ENCODE measurements at places on chromosomes 6 and 20.

DNA sequence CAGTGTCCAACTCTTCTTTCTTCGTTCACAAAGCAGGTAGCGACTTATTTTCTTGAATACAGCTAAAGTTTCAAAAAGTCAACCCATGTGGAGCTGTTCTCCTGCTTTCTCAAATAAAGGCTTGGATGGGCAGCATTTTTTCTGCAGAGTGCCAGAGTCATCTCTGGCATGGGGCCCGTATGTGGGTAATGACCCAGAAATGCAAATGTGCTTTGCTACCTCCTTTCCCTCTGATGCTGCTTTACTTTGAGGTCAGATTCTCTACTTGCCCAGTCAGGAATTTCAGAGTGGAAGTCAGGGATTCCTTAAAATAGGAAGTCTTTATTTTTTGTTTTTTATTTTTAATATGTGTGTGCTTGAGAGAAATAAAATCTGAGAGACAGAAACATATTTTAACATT lies 4.9 kb downstream of the NKAIN2 start:
- DNase-seq = peak; percentile 6

DNA sequence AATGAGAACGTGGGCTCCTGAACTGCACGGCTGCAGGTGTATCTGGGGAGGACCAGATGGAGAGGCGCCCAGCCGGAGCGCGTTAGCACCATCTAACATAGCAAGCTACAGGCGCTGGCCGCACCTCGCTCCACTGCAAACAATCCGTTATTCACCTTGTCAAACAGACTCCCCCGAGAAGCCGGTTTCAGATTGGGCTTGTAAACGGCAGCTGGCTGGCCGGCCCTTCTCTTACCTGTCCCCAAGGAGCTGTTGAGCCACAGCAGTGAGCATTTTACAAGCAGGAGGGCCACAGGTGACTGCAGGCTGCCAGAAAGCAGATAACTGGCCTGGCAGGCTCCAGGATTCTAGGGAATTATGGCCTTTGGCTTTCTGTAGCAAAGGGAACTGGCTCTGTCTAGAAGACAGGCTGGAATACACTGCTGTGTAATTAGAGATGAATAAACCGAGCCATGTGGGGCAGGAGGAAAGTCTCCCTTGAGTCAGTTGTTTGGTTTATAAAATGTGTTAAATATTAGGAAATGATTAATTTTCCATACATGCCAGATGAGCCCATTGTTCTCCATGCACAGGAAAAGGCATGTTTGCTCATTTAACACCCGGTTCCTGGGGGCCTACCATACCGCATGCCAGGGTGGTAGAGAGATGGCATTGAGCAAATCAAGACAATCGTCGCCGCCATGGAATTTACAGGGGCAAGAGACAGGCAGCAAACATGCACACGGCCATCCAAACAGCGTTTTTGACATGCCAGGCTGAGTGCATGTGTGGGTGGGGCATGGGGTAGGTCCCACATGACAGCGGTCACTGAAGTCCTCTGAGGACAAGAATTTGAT lies 159.3 kb downstream of the NFATC2 start:
- DNase-seq = no peak

GRCh38 chr20:23668477-23668951 lies 20.3 kb downstream of the CST4 start:
- peak; percentile 75 for DNase-seq

GRCh38 chr6:149211046-149211571 lies 106.4 kb upstream of the TAB2 start:
- no peak for DNase-seq

DNA sequence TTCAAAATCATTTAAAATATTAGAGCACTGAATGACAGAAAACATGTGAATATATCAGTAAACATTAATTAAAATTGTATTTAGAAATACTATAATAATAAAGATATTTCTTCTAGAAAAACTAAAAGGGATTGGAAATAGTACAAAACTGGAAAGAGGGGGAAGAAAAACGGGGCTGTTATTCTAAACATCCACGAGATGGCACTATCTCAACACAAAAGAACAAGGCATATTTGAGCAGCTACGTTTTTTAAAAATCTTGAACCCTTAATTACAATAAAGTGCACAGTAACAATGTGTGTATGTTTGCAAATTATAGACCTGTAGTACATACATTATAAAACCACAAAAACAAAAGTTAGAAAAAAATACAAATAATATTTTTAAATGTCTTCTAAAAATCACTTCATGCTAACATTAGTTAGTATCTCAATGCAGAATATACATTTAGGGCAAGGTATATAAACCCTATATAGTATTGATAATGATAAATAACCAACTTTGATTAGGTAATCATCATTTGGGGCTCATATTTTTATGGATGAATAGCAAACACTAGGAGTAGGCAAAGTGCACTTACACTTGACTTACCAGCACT lies 42.5 kb upstream of the PNISR start:
- DNase-seq = peak; percentile 5

GRCh38 chr6:170404697-170405096 lies 98.1 kb downstream of the FAM120B start:
- no peak for DNase-seq

GRCh38 chr6:6696867-6697531 lies 108.5 kb downstream of the LY86 start:
- peak; percentile 19 for DNase-seq

GRCh38 chr20:15708984-15709598 lies 864.2 kb downstream of the KIF16B start:
- peak; percentile 7 for DNase-seq

DNA sequence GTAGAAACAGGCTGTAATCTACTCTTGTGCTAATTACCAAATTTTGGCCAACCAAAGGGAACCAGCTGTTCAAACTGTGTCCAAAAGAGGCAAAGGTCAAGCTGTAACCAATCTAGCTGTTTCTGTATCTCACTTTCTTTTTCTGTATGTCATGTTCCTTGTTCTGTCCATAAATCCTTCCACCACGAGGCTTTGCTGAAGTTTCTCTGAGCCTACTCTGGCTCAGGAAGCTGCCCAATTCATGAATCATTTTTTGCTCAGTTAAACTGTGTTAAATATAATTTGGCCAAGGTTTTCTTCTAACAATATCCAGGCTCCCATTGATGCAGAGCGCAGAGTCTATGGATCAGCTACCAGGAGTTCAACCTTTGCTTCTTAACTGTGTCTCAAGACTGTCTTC lies 272.8 kb downstream of the TRDN start:
- no peak for DNase-seq

GRCh38 chr20:51374961-51375360 lies 167.6 kb downstream of the NFATC2 start:
- DNase-seq = no peak

GRCh38 chr6:169774347-169774746 lies 22.9 kb downstream of the ERMARD start:
- no peak for DNase-seq

DNA sequence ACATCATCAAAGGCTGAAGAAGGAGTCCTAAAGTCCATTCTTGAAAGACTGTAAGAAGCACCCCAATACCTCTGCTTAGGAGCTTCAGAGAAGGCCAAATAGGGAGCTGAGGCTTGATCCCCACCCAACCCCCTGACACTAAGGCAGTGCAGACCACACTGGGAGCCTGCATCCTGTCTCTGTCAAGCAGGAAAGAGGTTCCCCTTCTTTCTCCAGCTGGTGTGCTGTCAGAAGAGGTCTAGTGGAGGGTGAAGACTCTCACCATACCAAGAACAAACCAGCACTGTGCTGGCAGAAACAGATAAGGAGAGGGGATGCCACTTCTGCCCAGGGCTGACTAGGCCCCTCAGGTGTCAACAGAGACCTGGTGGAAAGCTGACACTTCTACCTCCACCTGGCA lies 19.9 kb downstream of the GZF1 start:
- DNase-seq = no peak

Measured in urothelium cell line (cell line).